ENCODE measurements at places on chromosomes 2 and 18.

DNA sequence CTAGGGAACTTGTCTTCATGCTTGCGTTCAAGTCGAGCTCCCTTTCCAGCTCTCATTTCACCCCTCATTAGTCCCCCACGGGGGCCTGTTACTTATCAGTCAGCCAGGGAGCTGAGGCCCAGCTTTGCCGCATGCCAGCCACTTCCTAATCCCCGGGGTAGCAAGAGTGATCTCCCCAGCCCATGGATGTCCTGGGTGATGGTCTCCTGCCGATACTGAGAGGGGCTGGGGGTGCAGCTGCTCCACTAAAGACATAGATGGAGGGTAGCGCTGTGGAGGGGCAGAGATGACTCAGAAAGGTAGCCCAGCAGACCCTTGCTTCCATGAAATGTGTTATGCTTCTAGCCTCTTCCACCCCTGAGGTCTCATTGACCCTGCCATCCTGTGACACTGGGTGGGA, 314.0 kb upstream of the EPAS1 start:
- no peak for DNase-seq

GRCh38 chr2:45984896-45985473, 312.2 kb upstream of the EPAS1 start:
- DNase-seq: no peak

GRCh38 chr2:124646166-124646815, 621.2 kb downstream of the CNTNAP5 start:
- DNase-seq: no peak

- no peak for DNase-seq
Measured at GRCh38 chr2:199704358-199705238, 146.4 kb downstream of the FTCDNL1 start.

DNA sequence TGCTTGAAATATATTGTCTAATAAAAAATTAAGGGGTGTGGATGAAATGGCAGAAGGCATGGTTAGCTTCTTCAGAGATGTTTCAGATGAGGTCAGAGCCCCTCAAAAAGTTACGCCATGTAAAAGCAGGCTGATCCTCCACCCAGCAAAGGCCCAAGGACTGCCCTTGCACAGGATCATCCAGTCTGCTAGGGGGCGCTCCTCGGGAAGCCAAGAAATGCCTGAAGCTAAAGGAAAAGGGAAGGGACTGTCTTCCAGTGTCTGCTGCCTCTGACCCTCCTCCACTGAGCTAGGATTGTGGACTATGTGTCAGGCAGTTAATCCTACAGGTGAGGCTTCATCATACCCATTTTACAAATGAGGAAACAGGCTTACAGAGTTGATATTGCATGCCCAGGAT, 33.8 kb upstream of the TEX51 start:
- DNase-seq: no peak

DNA sequence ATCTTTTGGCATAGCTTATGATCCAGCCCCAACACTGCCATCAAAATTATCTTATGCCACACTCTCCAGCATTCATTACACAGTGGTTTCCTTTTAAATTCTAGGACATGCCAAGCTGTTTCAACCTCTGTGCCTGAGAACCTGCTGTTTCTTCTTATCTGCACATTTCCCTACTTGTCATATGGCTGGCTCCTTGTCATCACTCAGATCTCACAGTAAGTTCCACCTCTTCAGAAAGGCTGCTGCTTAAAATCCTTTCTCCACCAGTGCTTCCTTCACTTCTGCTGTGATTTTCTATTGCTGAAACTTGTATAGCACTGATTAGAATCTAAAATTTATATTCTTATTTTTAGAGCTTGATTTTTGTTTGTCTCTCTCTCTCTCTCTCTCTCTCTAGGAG, 43.4 kb downstream of the MC4R start:
- no peak for DNase-seq

GRCh38 chr18:21408681-21409080, 166.6 kb downstream of the GREB1L start:
- no peak for DNase-seq

- DNase-seq: no peak
Measured at GRCh38 chr2:105412584-105412983, 13.7 kb upstream of the FHL2 start.

- DNase-seq: no peak
Measured at GRCh38 chr2:19746611-19747309, 155.0 kb downstream of the TTC32 start.

GRCh38 chr2:65490222-65490621, 57.8 kb upstream of the SPRED2 start:
- no peak for DNase-seq

- no peak for DNase-seq
Measured at GRCh38 chr2:216695401-216695821, at the start of gene IGFBP5. Gene IGFBP5 (minus strand): TSS chr2:216695549. CDS start chr2:216694775, 774 bp downstream.

DNA sequence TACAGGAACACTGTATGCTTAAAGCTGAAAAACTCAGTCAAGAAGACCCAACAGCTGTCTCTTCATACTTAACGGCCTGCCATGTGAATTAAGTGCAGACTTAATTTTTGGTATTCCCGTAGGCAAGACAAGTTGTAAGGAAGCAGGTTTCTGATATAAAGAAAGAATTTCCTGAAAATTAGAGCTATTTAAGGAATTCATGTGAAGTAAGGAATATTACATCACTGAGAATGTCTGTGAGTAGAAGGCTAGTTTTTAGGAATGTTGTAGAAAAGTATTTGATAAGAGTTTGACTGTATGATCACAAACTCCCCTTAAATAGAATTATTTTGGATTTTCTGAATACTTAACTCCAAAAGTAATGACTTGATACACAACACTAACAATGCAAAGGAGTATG, 51.0 kb downstream of the WDR33 start:
- no peak for DNase-seq

- DNase-seq: no peak
Measured at GRCh38 chr18:10265560-10266333, 188.7 kb upstream of the APCDD1 start.

- DNase-seq: no peak
Measured at GRCh38 chr2:31268344-31268743, 34.4 kb downstream of the EHD3 start.

GRCh38 chr18:34809451-34810072, 99.5 kb downstream of the DTNA start:
- DNase-seq: no peak

GRCh38 chr2:106745468-106745867, 140.5 kb downstream of the ST6GAL2 start:
- DNase-seq: no peak

GRCh38 chr2:113079131-113079530, 11.4 kb downstream of the IL1F10 start:
- no peak for DNase-seq

- DNase-seq: no peak
Measured at GRCh38 chr18:55013685-55014084, 54.4 kb upstream of the CCDC68 start.

DNA sequence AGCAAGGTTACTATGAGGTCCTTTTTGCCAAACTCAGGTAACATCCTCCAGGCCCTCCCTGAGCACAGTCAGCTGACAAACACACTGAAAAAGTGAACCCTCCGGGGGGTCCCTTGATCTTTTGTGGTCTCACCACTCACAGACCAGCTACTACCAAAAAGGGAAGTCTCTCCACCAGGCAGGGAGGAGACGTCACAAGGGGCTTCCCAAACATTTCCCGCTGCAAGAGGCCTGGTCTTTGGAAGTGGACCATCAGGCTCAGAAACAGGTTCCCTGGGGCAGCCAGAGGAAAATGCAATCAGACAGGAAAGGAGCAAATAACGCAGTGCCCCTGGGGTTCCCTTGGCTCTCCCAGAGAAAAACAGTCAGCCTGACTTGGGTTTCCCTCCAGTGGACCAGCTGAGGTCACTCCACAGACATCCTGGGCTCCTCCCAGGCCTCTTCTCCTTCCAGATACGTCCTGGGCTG, 38.7 kb upstream of the POMC start:
- no peak for DNase-seq

GRCh38 chr2:27379383-27379835, 1.1 kb downstream of the ZNF513 start:
- DNase-seq: no peak

DNA sequence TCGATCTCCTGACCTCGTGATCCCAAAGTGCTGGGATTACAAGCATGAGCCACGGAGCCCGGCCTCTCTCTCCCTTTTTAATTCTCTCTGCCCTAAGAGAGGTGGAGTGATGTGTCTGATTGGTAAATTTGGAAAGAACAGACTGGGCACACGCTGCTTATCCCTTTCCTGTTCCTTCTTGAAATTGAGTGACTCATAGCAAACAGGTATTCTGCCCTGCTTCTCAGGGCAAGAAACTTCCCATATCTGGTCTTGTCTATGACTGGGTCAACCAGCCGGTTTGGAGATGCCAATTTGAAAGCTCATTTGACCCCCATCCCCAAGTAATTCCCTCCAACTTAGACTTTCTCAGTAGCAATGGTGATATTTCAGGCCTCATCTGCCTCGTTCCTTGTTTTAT, 15.0 kb downstream of the LYPD1 start:
- DNase-seq: no peak

DNA sequence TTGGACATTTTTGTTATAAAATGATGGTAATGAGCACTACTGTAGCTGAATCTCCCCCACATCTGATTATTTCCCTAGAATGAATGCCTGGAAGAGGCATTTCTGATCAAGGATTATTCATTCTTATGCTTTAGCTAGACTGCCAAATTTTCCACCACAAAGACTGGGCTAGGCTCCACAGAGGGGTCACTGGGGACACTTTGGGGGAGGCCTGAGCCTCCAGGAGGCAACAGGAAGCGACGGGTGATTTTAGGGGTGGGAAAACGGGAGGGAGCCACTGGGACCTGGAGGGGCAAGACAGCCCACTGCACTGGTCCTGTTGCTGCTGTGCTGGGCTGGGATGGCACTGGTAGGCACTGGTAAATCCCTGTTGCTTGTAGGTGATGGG, 2.4 kb upstream of the ASB1 start:
- DNase-seq: no peak

DNA sequence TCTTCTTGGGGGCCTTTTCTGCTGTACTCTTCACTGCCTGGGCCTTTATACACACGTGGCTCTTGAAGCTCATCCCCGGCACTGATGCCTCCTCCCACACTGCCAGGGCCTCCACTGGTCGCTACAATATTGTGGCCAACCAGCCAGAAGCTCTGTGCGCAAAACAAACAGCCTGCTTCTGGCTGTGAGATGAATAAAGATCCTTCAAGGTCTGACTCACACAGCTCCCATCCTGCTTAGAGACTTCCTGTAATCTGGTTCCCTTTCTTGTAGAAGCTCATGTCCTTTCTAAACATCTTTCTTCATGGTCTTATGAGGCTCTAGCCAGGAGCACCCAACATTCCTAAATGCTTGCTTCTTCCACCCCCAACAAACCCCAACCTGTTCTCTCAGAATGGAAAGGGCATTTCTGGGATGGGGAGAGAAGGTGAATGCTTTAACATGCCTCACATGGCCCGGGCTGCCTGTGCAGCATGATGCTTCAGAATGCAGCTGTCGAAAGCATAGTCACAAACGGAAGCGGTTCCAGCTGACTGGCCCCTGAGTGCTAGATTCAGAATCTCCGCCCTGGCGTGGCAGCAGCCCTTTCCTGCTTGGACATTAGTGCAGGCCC, 24.6 kb downstream of the NRP2 start:
- no peak for DNase-seq

- DNase-seq: no peak
Measured at GRCh38 chr18:52468496-52468895, 128.5 kb downstream of the DCC start.

- no peak for DNase-seq
Measured at GRCh38 chr2:214226061-214226460, 184.8 kb upstream of the VWC2L start.

DNA sequence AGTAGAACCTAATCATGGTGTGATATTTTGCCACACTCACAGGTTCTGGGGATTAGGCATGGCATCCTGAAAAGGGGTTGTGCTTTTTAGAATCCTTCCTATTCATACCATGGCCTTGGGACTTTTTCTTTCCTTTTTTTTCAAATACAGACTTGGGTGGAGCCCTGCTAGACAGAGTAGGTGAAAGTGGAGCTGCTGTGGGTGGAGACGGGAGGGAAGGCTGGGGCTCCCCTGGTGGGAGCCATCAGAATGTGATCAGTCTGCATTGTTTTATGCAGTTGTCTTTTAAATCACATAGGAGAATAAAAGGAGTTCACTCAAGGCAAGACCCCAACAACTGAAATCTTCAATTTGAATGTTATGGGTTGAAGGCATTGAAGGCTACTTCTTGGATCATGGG, 130.2 kb downstream of the VAPA start:
- DNase-seq: no peak

GRCh38 chr2:223619486-223620129, 17.4 kb upstream of the SCG2 start:
- DNase-seq: no peak

- no peak for DNase-seq
Measured at GRCh38 chr2:56014046-56014730, 90.6 kb upstream of the EFEMP1 start.

- no peak for DNase-seq
Measured at GRCh38 chr2:125259451-125259850, 1234.4 kb downstream of the CNTNAP5 start.

- no peak for DNase-seq
Measured at GRCh38 chr2:31922542-31923408, 88.0 kb downstream of the MEMO1 start.

DNA sequence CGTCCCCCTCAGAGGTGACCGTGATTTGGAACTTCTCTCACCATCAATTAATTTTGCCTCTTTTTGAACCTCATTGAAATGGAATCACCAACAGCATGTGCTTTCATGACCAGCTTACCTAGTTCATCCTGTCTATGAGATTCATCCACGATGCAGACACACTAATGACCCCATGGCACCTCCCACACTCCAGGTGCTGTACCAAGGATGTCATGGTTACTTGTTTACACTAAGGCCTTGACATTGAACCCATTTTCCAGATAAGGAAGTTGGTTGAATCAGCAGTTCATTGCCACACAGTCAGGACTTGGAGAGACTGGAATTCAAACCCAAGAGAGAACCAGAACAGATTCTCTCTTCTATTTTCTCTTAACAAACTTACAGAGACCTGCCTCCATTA, 139.0 kb downstream of the ZFP36L2 start:
- no peak for DNase-seq

GRCh38 chr2:178093471-178093870, 18.8 kb upstream of the RBM45 start:
- no peak for DNase-seq

Data from stimulated activated CD8-positive, alpha-beta memory T cell treated with anti-CD3 and anti-CD28 coated beads, Interleukin-2, amount 100 ng/mL, for 1 hour (primary cell).